ENCODE measurements at places on chromosomes 11 and 22. TPM values are rescaled to one million over a fixed set of nuclear protein-coding genes. Genes with fewer than 3 reads are reported as not detected.

Gene OR52I1
- not detected for polyA plus RNA-seq

Gene OR4D9
- polyA plus RNA-seq = not detected

Gene TMEM86A
- polyA plus RNA-seq = 3.3 TPM

Gene ZNF280B
- 2.3 TPM for polyA plus RNA-seq

Gene DDIAS
- 0.26 TPM for polyA plus RNA-seq

Gene CABP7
- polyA plus RNA-seq = 0.90 TPM

All from neural cell (in vitro differentiated cells).